ENCODE measurements at places on chromosomes 12 and 14. TPM values are rescaled to one million over a fixed set of nuclear protein-coding genes. Genes with fewer than 3 reads are reported as not detected.

DNA sequence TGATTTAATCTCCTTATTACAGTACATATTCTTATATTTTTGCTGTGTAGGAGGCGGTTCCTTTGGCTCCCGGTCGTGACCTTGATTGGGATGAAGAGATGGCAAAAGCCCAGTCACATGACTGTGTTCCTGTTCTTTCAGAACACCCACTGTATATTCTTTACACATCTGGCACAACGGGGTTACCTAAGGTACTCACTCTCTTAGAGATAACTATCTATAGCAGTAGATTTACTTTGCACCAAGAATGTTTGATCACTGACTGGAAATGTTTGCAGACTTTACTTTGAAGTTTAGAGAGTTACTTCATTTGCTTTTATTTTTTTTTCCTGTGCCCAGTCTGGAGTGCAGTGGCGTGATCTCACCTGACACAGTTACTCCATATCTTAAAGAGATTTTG is 65.2 kb downstream of the ACSS3 start:
- DNase-seq: no peak

GRCh38 chr14:71647086-71647784 is 285.0 kb upstream of the RGS6 start:
- no peak for DNase-seq

KRT6B gene
- 0.23 TPM for total RNA-seq

DNA sequence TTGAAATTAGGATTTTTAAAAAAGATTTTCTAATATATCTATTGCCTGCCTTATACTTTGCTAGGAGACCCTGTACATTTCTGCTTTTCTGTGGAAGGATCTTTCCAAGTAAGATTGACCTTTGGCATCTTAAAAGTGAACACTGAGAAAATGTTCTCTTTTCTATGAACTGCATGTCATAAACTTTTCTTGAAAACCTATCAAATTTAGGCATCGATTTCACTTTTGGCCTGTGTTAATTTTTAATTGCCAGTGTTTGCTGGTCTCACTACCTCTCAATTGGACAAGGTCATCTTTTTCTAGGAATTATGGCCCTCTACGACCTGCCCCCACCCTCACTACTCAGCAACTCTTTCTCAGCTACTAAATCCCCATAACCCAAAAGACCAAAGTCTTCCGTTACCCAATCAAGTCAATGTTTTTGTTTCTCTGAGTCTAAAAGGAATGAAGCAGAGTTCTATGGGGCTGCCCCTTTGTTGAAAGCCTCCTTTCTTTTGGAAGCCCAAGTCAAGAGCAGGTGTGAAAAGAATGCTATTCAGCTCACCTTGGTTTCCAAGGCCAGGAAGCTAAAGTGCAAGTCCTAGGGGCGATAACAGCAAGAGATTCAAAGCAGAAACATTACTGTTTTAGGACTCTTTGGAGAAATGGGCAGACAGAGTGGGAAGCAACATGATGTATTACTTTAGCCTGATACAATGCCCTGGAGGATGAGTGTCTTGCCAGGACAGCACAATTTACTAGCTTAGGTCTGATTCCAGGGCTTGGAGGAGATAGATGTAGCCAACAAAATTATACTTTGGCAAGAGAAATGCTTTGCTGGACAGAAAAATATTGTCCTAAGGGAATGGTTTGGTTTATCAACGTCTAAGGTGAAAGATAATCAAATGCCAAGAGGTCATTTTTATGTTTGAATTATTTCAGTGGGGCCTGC is 55.0 kb downstream of the IGF1 start:
- no peak for DNase-seq

FGD4 gene
- 26.4 TPM for total RNA-seq

IGF1 gene
- 42.8 TPM for total RNA-seq

GRCh38 chr14:80996049-80996901 is 40.9 kb downstream of the TSHR start:
- no peak for DNase-seq

GRCh38 chr12:24751181-24751580 is 197.7 kb downstream of the BCAT1 start:
- DNase-seq: no peak

DNA sequence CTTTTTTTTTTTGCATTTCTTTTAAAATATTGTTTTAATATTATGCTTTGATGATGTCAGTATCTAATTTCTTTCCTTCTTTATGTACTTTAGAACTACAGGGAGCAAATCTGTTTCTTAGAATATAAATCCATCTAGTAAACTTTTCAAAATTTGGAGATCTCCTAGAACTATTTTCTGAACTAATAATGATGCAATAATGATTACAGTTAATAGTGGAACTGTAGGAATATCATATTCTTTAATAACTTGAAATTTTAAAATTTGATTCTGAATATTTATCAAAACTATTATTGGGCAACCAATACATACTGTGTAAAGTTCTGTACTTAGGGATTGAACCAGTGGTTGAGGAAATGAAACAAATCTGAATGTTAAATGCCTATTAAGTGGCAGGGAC is 23.1 kb upstream of the PMCH start:
- no peak for DNase-seq

NEUROD4 gene
- total RNA-seq: not detected

GRCh38 chr14:106578481-106578880 is 1052.1 kb downstream of the TMEM121 start:
- no peak for DNase-seq

KRT85 gene
- not detected for total RNA-seq

DNA sequence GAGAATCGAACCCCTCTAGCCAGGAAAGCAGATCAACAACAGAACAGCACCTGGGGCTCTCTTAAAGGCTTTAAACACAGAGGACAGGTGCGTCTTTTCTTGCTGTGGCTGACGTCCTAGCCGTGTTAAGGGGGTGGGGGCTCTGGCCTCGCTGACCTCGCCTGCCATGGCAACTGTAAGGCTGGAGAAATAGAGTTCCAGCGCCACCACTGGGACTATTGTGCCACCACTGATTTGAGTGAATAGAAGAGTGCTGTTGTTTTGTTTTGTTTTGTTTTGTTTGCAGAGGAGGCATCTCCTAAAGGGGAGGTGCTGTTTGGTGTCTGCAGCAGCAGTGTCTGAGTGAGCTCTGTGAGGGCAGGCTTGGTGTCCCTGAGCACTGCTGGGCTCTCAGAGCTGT is 34.2 kb upstream of the PRMT8 start:
- DNase-seq: no peak

DNA sequence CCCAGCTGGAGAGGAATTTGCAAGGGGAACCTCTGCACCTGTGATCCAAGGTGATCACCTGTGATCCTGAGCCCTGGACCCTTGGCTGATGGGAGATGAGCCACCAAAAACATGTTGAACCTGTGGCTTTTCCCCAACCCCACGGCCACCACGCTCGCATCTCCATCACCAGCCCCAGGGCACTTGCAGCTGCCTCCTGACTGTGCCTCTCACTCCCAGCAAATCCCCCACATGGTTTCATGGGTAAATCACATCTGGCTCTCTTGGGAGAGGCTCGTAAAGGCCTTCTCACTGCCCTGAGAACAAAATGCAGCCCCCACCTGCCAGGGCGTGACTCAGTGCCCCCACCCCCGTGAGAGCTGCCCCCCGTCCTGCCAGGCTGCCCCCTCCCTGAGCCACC is 76.0 kb downstream of the RFLNA start:
- DNase-seq: no peak

DNA sequence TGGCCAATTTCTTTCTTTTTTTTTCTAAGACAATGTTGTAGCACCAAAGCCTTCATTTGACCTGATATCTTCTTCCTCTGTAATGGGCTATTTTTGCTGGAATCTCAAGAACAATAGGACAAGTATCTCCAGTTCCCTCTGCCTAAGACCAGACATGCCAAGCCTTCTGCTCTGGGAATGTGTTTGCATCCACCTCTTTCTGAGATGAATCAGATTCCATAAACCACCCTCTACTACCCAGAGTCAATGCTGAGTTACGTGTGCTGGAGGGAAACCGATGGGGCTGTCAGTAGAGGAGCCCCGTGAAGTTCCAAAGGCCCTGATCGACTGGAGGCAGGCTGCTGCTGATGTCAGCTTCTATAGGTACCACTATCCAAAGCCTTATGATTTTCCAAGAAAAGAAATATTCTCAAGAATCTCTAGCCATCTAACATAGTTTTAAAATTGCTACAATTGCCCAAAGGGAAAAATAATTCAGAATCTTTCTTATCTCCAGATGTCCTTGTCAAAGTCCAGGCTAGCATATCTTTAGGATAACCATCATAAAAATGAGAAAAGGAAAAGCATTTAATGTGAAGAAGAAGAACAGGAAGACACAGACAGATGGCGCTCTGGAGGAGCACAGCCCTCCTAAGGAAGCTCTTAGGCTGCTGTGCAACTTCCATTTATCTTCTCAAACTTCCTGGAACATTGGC is 101.9 kb downstream of the SLC8A3 start:
- no peak for DNase-seq

- DNase-seq: peak; percentile 83
Measured at GRCh38 chr12:130818635-130819576, 20.1 kb downstream of the STX2 start.

DNA sequence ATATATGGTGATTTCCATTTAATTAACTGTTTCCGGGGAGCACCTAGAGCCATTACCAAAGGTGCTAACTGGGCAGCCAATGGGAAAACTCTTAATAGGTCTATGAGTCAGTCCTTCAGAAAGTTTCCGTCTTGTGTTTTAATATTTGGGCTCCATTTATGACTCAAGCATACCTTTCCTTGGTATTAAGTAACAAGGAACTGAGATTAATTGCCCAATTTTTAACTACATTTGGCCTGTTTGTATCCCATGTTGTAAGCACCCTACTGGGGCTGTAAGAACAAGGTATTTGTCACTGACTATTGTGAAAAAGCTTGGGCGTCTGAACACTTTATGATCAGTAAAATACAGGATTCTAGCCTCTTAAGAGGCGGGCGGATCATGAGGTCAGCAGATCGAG is 62.8 kb upstream of the FOXN3 start:
- DNase-seq: no peak

APOF gene
- 11.9 TPM for total RNA-seq

TPH2 gene
- total RNA-seq: not detected

ACACB gene
- 12.9 TPM for total RNA-seq

GRCh38 chr12:94267537-94267872 is 119.1 kb downstream of the PLXNC1 start:
- no peak for DNase-seq

GRCh38 chr12:67807814-67808213 is 159.3 kb downstream of the DYRK2 start:
- no peak for DNase-seq

DNA sequence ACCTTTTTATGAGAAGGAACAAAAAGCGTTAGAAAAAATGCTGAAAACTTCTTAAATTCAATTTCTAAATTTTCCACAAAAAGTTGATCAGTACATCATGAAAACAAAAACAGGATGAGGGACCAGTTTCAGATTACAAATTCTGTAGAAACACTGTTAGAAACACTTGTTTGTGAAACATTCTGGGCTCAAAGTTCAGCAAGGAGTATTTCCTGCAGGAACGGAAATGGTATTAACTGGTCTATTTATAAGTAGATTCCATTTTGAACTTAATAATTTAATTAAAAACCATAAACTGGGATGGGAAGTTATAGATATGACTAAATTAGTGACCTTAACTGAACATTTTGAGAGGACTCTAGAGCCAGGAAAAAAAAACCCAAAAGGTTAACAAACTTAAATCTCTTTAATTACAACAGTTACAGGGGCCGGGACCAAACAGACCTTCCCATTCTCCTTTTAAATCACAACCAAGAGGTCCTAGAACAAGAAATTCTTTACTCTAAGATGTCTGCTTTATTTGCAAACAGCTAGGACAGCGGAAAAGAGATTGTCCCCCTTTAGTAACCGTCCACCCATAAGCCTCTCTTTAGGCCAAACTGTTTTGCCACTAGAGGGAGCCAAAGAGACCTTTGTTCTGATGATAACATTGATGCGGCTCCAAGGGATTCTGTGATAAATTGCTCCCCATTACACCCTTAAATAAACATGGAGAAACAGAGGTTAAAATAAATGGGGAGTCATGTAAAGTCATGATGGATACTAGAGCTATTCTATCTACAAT is 69.0 kb upstream of the RERGL start:
- DNase-seq: no peak

CEP128 gene
- total RNA-seq: 3.8 TPM

DNA sequence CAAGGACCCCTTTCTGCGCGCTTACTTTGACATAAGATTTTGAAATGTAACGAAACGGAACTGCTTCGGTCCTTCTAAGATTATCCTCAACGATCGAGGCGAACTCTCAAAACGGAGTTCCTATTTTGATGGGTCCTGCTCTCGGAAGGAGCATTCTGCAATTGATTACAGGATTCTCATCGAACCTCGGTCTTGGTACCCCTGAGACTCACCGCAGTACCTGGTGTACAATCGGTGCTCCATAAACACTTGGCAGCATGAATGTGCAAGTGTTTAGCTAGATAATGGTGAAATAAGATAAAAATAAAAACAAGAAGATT is 530 bp upstream of the NEMF start:
- no peak for DNase-seq

CTSG gene
- not detected for total RNA-seq

GRCh38 chr12:55019784-55020183 is at the start of gene NEUROD4:
Gene NEUROD4 (plus strand): TSS chr12:55019974. CDS start chr12:55026440, 6,466 bp downstream.
- DNase-seq: no peak

GRCh38 chr12:89960011-89960507 is 251.4 kb upstream of the ATP2B1 start:
- DNase-seq: no peak

CIDEB gene
- 142 TPM for total RNA-seq

DNA sequence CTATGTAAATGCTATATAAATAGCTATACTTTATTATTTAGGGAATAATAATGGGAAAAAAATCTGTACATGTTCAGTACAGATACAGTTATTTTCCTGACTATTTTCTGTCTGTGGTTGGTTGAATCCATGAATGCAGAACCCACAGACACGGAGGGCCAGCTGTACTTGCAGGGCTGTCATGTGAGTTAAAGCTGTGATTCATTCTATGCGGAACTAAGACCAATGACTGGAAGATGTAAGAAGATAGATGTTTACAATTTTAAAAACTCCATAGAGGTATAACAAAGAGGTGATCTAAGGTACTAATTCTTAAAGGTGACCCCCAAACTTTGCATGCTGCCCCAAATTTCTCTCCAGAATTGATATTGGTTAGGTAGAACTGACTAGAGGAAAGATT is 14.6 kb downstream of the PCNX4 start:
- DNase-seq: no peak

GRCh38 chr12:49200919-49201594 is 12.2 kb upstream of the TUBA1A start:
- DNase-seq: no peak

ST8SIA1 gene
- 0.17 TPM for total RNA-seq

DNA sequence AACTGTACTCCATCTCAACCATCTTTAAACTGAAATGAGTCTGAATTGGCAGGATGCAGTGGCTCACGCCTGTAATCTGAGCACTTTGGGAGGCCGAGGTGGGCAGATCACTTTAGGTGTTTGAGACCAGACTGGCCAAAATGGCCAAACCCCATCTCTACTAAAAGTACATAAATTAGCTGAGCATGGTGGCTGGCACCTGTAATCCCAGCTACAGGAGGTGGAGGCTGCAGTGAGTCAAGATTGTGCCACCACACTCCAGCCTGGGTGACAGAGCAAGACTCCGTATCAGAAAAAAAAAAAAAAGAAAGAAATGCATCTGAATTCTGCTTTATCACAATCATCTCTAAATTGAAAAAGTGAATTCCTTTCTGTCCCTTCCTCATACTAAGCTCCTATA is 110.3 kb downstream of the NELL2 start:
- DNase-seq: no peak

CCDC197 gene
- total RNA-seq: not detected

SIX6 gene
- not detected for total RNA-seq

GRCh38 chr14:91405241-91405721 is 12.3 kb downstream of the CCDC88C start:
- DNase-seq: no peak

- no peak for DNase-seq
Measured at GRCh38 chr14:69663300-69663643, 51.9 kb downstream of the SUSD6 start.

ARHGAP9 gene
- total RNA-seq: 12.0 TPM

- no peak for DNase-seq
Measured at GRCh38 chr12:104143918-104144317, 5.9 kb upstream of the NFYB start.
